ENCODE measurements at places on chromosomes 4 and X.
A peak's percentile ranks its signal among the peaks of the same experiment; 100 is the strongest.

- DNase-seq, result peak; percentile 36
Measured at GRCh38 chrX:63784902-63785707, at the start of gene ARHGEF9. Gene ARHGEF9 (minus strand): TSS chrX:63785214. CDS start chrX:63785145, 69 bp downstream.

DNA sequence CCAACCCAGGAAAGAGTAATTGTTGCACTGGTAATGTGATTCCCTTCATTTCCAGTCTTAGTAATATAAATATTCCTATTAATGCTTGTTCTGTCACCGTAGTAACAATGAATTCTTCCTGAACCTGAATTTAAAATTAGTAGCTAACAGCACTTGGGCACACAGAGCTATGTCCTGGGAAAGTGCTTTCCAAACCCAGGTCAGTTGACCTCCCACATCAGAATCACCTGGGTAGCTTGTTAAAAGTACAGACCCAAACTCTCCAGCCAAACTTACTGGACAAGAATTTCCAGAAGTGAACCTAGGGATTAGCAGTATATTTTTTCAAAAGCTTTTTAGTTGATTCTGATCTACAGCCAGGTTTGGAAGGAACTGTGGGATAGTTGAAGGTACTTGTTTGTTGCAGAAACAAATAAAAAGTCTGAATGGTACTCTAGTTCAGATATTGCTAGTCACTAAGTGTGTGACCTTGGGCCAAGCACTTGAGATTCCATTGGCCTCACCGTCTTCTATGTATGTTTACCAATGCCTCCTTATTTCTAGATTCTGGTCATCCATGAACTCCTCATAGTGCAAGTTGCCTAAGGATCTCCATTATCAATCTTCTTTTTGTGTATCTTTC lies 192.9 kb upstream of the CNKSR2 start:
- no peak for DNase-seq

- DNase-seq, result no peak
Measured at GRCh38 chrX:24426921-24427746, 38.0 kb upstream of the PDK3 start.

DNA sequence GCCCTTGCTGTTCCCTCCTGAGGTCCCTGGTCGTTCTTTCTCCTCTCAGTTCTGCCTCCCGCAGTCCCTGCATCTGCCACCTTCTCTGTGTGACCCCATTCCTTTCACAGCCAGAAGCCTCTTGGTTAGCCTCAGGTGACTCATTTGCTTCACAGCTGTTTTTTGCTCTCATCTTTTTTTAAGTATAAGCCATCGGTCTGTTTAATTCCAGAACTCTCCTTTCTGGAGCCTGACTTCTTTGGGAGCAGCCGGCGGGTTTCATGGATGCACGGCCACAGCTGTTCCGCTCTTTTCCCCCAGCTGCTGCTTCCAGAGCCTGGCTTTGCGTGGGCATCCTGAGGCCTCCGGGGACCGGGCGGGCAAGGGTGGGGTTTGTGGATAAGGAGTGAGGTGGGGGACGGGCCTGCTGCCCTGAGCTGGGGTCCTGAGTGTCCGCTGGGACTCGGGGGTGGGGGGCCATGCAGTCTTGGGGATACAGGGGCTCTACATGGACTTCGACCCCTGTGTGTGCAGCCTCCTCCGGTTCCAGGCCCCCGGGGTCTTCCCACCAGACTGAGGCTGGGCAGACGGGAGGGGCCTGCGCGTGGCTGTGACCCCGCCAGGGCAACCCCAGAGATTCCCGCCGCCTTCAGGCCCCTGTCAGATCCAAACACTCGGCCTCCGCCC lies 46.7 kb downstream of the PCGF3 start:
- DNase-seq, result no peak
